ENCODE measurements at places on chromosomes 13 and 19.

DNA sequence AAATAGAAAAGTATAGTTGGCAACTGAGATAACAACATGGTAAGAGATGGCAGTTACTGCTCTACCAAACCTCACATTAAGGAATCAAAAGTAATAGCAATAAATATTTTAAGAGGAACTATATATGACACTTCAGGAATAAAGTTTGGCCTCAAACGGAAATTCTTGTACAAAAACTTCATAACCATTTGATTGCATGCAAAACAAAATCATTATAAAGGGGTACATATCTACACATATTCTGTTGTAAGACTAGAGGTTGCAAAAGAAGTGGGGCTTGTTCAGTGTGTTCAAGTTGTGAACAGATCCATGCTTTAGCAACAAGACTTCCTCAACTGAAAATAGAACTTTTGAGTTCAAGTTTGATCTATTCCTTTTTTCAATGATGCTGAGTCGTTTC, 133.5 kb upstream of the MIR17HG start:
- no peak for DNase-seq

GRCh38 chr19:4581666-4582553, 22.4 kb upstream of the SEMA6B start:
- DNase-seq: no peak

GRCh38 chr19:49690656-49691242, at the start of gene CPT1C:
TSS of gene CPT1C (plus strand) at chr19:49691116. CDS start at chr19:49692253, 1,137 bp downstream.
- DNase-seq: peak; percentile 88

DNA sequence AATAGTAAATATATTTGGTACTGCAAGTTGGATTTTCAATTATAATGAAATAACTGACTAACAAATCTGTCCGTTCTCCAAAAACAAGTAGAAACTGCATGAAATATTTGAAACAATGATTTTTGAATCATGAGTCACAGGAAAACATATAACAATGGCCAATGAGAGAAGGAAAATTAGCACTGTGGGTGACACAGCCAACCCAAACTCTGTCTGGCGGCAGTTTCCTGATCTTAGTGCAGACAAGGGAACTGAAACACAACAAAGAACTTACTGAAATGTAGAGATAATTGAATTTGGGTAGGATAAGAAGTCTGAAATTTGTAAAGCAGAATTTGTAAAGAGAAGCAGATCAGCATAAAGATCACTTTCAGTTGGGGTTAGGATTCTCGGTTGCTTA, 2743.3 kb upstream of the PCDH20 start:
- no peak for DNase-seq

GRCh38 chr13:24038405-24038804, 122.1 kb upstream of the SPATA13 start:
- no peak for DNase-seq

DNA sequence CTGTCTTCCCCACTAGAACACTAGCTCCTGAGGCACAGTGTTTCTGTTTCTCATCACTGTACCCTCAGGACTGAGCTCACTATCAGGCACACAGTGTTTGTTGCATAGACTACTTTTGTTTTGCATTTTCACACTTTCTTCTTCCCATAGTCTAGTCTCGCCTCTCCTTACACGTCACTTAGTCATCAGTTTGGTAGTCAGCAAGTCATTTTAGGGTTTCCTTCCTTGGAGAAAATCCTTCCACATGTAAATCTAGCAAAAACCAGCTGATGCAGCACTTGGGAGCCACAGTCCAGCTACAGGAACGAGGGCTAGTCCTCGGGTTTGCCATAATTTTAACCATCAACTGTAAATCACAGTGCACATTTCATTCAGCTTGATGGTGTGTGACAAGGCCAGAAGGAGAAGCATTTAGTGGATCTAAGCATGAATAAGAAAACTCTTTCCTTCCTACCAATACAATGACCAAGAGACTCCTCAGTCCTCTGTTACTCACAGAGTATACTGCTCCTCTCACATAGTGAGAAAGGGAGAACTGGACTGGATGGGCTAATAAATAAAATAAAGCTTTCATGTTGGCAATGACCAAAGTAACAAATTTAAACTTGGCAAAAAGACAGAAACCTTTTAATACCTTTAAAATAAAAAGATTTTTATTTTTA, 221.0 kb downstream of the KLF12 start:
- no peak for DNase-seq

DNA sequence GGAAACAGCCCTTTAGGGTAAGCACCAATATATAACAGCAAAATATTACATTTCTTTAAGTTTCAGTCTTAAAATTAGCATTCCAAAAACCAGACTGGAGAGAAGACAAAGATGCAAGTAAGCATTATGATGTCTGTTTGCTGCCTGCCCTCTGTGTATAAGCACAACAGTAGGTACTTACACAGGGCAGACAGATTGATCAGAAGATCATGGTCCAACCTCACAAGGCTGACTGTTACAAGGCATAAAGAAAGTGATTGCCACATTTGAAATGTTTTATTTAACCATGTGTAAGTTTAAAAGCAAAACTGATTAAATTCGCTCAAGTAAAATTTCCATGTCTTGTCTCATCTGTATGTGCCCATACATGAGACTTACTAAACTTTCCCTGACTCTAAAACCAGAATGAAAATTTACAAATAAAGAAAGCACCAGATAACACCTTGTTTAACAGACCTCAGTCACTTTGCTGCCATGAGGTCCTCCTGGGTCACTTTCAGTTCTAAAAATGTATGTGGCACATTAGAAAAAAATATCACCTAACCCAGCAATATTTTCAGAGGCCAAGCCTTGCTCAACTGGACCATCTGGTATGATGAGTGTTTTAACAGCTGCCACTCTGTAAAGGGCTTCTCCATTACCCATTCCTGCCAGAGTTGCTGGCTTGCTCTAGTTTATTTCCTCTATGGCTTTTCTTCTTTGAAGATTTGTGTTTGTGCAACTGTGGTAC, 297.0 kb downstream of the RBM26 start:
- DNase-seq: no peak

GRCh38 chr13:28355046-28355821, 139.7 kb downstream of the FLT1 start:
- no peak for DNase-seq

DNA sequence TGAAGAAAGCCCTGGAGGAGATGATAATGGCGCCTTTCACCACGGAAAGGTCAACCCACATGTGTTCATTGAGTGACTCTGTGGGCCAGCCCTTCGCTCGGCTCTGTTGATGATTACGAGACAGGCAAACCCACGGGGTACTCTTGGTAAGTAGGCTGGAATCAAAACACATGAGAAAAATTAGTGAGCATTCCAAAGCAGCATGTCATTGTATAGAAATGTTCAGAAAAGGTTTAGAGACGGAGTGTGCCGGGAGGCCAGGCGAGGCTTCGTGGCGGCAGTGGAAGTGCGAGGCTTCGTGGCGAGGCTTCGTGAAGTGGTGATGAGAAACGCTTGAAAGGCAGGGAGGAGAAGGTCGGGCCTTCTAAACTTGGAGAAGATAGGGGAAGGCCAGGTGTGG, 144.3 kb downstream of the ZNF536 start:
- no peak for DNase-seq

DNA sequence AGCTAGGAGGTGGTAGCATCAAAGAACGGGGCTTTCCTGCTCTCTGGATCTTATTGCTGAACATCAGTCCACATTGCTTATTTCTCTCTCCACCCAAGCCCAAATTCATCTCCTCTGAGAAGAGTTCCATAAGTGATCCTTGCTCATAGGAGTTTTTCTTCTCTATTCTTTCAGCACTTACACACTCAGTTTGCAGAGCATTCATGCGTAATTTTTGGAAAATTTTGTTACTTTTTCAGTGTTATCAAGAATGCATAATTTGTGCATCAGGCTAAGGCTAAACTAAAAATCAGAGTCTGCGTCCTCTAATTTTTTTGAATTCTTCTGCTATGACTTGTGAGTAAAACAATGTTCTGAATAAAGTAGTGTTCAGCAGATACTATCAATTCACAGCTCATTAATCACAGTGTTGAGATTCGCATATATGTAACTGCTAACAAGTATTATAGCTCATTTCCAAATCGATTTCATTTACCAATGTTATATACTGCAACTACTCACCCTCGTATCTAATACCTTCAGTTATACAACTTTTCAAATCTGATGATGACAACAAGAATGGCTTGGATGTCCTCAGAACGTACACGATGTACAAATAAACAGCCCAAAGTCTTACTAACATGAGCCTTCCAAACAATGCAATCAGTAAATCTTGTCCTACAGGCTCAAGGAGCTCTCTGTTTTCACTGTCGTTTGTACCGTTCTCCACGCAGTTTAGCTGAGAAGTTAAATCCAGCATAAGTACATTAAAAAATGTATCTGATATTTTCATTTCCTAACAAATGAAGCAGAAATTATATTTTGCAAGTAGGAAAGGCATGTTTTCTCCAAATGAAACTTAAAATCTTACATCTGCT, 36.4 kb upstream of the STARD13 start:
- no peak for DNase-seq

- DNase-seq: no peak
Measured at GRCh38 chr13:102700088-102701031, 5.5 kb upstream of the METTL21C start.

- no peak for DNase-seq
Measured at GRCh38 chr13:76632401-76633044, 253.7 kb downstream of the KCTD12 start.

DNA sequence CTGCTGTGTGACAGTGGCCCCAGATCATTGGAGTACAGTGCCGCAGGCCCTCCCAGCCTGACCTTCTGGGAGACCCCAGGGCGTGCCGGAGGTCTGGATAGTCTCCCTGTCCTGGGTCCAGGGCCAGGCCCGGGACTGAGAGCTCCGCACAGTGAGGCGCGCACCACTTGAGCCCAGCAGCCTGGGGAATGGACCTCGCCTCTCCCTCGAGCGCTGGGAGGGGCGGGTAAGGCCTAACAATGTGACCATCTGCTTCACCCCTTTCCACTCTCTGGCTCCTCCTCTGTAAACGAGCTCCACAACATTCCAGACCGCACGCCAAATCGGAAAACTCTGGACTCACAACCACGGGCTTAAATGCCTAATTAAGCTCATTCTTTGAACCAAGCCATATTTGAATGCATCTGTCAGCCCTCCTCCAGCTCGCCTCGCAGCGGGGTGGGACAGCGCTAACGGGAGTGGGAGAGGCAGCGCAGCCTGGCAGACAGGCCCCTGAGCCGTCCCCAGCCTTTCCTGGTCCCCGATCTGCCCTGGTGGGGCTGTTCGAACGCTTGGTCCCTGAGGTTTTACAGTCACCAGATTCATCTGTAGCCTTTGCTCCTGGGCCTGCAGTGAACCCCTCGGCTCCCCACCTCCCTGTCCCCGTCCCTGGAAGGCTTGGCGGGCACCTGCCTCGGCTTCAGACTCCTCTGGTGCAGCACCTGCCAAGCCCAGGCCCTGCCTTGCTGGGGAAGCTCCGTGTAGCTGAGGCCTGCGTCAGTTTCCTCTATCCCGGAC, 120.7 kb upstream of the VSTM2B start:
- DNase-seq: peak; percentile 16

DNA sequence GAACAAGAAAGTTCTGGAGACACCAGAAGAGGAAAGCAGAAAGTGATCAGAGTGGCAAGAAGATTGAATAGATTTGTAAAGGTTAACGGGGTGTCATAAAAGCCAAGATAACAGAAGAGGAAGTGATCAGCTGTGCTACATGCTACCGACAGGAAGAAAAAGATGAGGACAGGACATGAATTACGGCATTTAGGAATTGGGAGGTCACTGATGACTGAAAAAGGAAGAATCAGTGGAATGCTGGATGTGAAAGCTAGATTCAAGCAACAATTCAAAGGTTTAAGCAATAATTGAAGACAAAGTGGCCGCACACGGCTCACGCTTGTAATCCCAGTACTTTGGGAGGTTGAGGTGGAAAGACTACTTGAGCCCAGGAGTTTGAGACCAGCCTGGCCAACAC, 15.1 kb downstream of the ZNF160 start:
- no peak for DNase-seq

DNA sequence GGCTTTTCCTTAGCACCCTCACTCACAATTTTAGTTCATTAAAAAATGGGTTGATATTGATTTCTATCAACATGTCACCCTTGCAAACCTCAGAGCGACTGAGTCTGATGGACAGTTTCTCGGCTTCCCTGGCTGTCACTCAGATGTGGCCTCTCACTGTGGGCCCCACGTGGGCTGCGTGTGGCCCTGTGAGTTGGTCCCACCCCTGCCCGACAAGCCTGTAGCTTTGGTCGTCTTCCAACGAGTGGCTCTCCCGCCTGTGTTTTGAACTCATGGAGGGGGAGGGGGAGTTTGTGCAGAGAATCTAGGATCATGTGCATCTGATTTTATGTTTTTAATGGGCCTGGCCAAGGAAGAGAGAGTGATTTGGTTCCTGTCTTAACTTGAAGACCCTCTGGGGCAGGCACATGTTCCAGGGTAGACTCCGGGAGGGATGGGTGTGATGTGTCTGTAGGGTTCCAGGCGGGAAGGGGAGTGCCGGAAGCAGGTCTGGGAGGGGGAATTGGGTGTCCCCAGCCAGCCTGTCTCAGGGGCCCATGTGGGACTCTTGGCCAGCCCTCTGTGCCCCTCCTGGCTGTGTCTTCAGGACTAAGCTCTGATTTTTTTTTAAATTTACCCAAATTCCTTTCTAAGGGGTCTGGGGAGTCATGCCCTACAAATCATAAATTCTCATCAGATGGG, 18.9 kb downstream of the ATP11A start:
- no peak for DNase-seq

GRCh38 chr13:104625201-104625600, 1559.0 kb upstream of the SLC10A2 start:
- no peak for DNase-seq

DNA sequence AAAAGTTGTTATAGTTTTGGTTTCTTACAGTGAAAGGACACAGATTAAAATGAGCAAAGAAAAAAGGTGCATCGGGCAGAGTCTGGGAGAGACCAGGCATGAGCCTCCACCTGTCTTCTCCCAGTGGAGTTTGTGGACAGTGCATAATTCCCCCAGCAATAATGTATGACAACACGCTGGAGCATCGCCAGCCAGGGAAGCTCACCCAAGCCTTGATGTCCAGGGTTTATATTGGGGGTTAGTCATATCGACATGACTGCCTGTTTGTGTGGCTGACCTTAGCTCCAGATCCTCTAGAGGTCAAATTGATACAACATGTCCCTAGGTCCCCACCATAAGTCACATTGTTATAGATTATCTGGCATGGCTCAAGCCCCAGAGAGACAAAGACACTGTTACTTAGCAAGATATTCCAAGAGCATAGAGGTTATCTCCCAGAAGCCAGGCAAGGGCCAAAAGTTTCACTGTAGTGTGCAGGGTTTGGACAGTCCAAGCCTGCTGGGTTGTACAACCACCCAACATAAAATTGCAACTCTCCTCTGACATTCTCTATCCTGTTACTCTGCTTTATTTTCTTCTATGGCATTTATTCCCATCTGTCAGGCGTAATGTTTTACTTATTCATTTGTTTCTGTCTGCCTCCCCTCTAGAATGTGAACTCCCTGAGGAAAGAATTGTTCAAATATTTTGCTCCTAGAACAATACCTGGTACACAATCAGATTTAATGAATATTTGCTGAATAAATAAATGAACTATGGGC, 5.6 kb upstream of the KLK13 start:
- DNase-seq: no peak

GRCh38 chr13:80590551-80590950, 249.6 kb upstream of the SPRY2 start:
- no peak for DNase-seq

Data from cerebellar nuclear complex (tissue), 1 donor.